ENCODE measurements at places on chromosomes 7 and 10. TPM values are rescaled to one million over a fixed set of nuclear protein-coding genes. Genes with fewer than 3 reads are reported as not detected.

Gene SSMEM1
- total RNA-seq = not detected

Gene LIPK
- not detected for total RNA-seq

Gene SNX10
- total RNA-seq = 0.39 TPM

Gene MUC12
- total RNA-seq = not detected

Gene NPS
- not detected for total RNA-seq

Gene ECHDC3
- 4.2 TPM for total RNA-seq

Gene TLX1
- total RNA-seq = 0.60 TPM

Gene MYL10
- not detected for total RNA-seq

Gene ITGA8
- total RNA-seq = not detected

Gene CALHM1
- total RNA-seq = not detected

Gene CTAGE8
- 0.04 TPM for total RNA-seq

DNA sequence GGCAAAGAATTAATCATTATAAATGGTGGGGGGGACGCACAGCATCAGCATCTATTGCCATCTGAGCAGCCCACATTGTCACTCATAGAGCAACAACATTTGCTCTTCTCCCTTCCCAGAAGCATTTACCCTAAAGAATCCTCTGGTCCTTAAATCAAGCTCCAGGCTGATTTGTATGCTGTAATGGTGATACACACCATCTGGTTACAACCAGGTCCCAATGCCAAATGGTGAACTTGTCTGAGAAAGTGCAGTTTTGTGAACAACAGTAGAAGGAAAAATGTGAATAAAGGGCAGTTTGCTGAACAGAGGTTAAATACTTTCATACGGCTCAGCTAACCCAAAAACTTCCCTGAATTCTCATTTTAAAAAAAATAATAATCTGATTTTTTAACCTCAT, 38.8 kb upstream of the TCF7L2 start:
- DNase-seq = no peak

DNA sequence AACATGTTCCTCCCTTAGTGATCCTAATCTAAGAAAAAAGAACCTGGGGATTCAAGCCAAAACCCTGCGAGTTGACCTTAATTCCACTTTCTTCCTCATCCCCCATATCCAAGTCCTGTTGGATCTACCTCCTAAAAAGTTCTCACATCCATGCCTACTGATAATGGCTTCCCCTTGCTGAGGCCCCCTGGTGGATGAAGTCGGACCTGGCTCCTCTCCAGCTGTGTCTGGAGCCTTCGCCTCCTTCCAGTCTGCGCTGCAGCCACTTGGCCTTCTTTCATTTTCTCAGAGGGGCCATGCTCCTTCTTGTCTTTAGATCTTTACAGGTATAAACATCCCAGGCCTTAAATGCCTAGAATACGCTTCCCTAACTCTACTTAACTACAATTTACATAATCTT, 8.1 kb downstream of the PDE1C start:
- no peak for DNase-seq

- peak; percentile 22 for DNase-seq
These were observed 11.9 kb upstream of the ERVW-1 start for GRCh38 chr7:92489634-92490033.

DNA sequence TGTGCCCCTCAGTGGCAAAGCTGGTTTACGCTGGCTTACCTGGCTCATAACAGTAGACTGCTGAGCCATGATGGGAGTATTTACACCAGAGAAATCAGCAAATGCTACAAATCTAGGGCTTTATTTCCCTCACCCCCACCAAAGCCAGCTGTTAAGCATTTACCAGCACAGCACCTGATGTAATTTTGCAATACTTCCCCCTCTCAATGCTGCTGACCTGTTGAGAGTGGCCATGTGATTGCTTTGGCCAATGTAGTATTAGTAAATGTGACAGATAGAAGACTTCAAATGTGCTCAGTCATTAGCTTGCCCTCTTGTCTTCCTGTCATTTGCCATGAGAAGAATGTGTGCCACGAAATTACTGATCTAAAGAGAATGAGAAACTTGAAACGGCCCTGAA, 46.6 kb downstream of the HERPUD2 start:
- DNase-seq = no peak

- peak; percentile 99 for DNase-seq
These were observed 34.2 kb downstream of the CYP17A1 start for GRCh38 chr10:102802920-102803534.

DNA sequence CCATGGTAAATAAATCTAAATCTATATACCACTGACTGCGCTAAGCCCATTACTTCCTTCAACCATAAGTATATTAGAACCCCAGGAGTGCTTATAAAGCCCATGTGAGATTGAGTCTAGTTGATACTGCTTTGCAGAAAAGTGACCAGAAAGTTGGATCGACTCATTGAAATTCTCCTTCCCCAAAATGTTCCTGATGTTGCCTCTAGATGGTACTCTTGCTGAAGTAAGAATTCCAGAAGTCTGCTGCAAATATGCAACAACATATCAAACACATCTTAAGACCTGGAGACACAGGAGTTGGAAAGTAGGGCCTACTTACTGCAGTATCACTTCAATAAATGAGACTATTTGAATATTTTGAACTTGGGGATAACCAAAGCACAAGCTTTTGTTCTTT, 550.8 kb downstream of the IPMK start:
- DNase-seq = no peak

- DNase-seq = peak; percentile 15
These were observed 26.5 kb upstream of the CCDC126 start for GRCh38 chr7:23570592-23571200.

- no peak for DNase-seq
These were observed 3.6 kb downstream of the ZNF488 start for GRCh38 chr10:47380341-47381102.

DNA sequence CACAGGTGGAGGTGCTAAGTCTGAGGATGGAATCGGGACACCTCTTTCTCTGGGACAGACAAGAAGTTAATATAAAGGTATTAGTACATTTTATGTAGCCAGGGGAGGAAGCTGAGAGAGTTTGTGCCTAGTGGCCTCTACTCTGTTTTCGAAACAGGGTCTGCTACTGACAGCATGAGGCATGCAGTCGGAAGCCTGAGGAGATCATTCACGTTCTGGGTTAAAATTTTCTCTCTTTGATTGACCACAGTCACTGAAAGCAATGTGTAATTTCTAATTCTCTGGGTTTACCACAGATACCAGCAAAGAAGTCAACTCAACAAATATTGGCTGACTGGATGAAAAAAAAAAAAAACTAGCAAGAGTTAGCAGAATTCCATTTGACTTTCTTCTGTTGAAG, 53.3 kb upstream of the KCTD7 start:
- no peak for DNase-seq

GRCh38 chr7:2587778-2588177, 29.0 kb downstream of the IQCE start:
- DNase-seq = no peak

GRCh38 chr7:68441645-68442044, 1156.6 kb upstream of the AUTS2 start:
- no peak for DNase-seq

GRCh38 chr7:46741181-46741580, 820.1 kb upstream of the IGFBP3 start:
- DNase-seq = no peak

DNA sequence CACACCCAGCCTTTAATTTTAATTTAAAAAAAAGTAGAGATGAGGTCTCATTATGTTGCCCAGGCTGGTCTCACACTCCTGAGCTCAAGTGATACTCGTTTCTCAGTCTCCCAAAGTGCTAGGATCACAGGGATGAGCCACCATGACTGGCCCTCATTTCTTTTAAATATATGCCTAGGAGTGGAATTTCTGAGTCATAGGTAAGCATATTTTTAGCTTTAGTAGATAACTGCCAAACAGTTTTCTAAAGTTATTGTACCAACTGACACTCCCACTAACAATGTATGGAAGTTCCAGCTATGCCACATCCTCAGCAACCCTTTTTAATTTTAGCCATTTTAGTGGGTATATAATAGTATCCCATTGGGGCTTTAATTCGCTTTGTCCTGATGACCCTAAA, 13.8 kb upstream of the PPIF start:
- DNase-seq = no peak

- DNase-seq = no peak
These were observed 131.6 kb downstream of the PKD1L1 start for GRCh38 chr7:47816647-47817046.

- no peak for DNase-seq
These were observed 66.4 kb downstream of the KAT6B start for GRCh38 chr10:74892839-74893238.

DNA sequence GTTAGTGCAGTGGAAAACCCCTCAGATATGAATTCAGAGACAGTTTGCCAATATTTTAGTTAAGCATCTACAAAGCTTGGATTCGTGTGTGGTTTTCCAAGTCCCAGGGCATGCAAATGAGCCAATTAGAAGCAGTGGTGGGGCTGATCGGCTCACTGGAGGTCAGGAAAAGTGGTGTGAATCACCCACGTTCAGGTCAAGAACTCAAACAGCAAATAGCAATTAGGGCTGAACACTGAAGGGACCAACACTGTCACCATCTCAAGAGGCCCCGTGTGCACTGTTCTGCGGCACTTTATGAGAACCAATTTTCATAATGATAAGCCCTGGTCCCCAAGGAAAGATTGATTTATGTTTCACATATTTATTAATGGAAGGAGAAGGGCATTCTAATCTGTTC, 68.9 kb downstream of the ADARB2 start:
- DNase-seq = no peak

- DNase-seq = no peak
These were observed 79.1 kb downstream of the TRIM24 start for GRCh38 chr7:138538997-138539644.

GRCh38 chr7:140003913-140004382, 58.8 kb downstream of the PARP12 start:
- peak; percentile 32 for DNase-seq

DNA sequence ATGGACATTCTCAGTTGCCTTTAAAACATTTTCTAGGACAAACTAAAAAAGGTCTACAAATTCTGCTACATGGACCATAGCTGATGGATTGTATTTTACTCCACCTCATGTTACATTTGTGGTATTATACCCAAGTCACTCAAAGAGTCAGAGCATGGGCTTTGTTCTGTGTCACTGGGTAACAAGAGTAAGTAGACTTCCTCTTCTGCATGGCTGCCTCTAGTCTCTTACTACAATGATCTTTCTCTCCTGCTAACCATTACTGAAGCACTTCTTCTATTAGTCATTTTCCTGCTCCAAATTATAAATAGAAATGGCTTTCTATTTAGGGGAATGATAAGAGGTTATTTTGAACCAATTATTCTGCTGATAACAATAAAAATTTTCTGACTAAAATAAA, 727.4 kb upstream of the NRP1 start:
- no peak for DNase-seq

DNA sequence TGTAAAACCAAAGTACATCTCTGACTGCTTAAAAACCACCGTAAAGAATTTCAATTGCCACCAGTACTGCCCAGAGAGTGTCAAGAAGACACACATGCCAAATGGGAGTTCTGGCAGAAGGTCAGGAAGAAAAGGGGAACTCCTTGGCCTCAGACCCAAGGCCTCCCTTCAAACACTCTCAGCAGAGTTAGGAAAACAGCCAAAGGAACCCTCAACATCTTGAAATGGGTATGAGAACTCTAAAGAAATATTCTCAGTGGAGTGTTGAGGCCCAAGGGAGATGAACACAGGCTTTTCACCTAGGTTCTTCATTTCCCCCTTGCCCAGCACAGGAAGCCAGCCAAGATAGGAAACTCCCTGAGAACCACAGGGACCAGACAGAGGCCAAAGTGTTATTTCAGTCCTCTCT, 96.1 kb upstream of the ASAH2 start:
- DNase-seq = no peak

- DNase-seq = no peak
These were observed 114.7 kb upstream of the AHR start for GRCh38 chr7:17183630-17184328.

DNA sequence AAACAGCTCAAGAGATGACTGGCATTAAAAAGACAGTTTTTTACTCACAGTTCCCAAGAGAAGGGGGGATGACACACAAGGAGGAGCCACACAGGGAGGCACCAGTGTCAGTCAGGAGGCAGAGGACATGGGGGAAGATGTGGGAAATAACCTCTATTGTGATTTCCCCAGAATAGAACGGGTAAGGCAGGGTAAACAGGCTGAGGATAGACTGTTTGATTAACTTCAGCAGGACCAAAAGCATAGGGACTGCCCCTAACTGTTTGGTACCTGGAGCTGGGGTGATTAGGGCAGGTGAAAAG, 60.7 kb downstream of the RAPGEF5 start:
- no peak for DNase-seq

DNA sequence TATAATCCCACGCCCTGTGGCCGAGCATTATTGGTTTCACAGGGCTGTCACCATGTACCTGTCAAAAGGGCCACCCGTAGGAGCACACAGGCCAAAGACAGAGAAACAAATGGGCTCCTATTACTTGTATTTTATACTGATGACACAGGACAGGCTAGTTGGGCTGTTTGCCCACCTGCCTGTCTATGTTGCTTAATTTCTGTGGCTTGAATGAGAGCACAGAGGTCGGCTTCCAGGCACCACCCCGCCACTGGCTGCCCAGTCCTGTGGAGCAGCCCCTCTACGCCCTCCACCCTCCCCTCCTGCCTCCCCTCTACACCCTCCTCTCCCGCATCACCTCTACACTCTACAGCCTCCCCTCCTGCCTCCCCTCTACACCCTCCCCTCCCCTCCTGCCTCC, 652.9 kb downstream of the SDK1 start:
- DNase-seq = no peak

GRCh38 chr10:43682956-43683355, 34.3 kb upstream of the ZNF32 start:
- DNase-seq = no peak

DNA sequence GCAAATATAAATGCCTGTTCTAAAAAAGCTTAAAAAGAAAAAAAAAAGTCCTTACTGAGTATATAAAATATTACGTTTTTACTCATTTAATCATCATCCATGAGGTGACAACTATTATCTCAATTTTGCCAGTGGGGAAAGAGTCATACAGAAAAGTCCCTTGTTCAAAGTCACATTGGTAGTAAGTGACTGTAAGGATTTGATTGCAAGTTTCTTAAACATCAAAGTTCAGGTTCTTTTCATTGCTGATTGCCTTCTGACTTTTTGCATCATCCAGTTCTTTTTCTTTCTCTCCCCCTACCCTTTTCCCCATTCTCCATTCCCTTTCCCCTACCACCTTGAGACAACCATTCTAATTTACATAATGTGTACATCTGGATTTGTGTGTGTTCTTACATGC, 363.3 kb downstream of the NRG3 start:
- no peak for DNase-seq

GRCh38 chr7:156842740-156843140, 50.2 kb downstream of the LMBR1 start:
- DNase-seq = no peak

GRCh38 chr10:89120931-89121763, 86.0 kb downstream of the CH25H start:
- DNase-seq = no peak

GRCh38 chr7:82442492-82443035, 1.0 kb downstream of the CACNA2D1 start:
- DNase-seq = no peak

All from pulmonary artery endothelial cell (primary cell).